ENCODE measurements at places on chromosomes 4 and X.
A peak's percentile ranks its signal among the peaks of the same experiment; 100 is the strongest.

GRCh38 chr4:110982486-110982885, 359.6 kb upstream of the PITX2 start:
- DNase-seq = no peak

- no peak for DNase-seq
These were observed 46.8 kb upstream of the BCOR start for GRCh38 chrX:40144576-40144975.

DNA sequence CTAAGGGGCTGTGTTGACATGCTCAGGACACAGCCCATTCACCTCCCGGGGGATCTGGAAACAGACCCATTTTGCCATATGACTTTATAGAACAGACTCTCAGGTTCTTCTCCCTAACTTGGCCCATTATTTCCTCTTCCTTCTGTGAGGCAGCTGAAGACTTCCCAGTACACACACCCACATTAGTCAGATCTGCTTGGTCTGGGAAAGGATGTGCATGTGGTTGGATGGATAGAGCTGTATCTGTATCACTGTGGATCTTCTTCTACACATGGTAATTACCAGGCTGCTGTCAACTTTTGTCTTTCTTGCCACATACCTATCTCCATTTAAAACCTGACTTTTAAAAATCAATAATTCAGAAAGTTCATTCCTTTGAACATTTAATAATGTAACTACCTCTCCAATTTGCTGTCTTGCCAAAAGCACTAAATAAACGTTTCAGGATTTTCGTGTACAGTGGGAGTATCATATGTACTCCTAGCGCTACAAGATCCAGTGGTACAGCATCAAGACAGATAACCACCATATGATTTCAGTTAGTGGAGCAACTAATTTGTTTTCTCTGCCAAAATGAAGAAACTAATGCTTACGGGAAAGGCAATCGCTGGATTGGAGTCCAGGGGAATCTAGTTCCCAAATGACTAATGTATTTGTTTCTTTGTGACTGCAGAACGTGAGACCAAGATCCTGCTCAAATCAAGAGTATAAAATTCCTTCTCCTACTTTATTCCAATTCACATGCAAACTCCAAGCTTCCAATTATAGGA, 134.1 kb upstream of the MAP3K15 start:
- no peak for DNase-seq

DNA sequence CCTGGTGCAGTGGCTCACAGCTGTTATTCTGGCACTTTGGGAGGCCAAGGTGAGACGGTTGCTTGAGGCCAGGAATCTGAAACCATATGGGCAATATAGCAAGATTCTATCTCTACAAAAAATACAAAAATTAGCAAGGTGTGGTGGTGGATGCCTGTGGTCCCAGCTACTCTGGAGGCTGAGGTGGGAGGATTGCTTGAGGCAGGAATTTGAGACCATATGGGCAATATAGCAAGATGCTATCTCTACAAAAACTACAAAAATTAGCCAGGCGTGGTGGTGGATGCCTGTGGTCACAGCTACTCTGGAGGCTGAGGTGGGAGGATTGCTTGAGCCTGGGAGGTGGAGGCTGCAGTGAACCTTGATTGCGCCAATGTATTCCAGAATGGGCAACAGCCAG, 2.3 kb downstream of the ADGRG4 start:
- no peak for DNase-seq

DNA sequence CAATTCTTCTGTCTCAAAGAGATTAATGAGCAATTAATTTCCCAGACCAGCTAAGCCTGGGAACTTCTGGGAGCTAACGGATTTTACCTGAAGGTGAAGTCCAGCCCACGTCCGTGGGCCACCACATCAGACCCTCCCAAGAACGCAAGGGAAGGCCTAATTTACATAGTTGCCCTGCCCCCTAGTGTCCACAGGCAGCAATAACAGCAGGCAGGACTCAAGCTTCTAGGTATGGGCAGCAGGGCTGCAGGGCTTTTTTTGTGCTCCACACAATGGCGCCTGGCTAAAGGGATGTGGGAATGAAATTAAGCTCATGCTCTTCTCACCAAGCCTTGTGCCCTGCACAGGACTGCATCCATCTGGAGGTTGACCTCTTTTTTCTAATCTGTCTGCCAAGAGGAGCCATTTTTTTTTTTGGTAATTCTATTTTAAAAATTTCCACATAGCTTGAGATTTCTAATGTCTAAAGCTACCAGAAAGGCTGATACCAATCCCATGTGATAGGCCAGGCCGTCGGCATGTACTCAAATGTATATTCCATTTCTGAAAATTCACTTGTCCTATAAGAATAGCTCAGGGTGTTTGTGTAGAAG, 111.9 kb upstream of the TMEM164 start:
- peak; percentile 52 for DNase-seq

GRCh38 chrX:105120463-105120862, 100.0 kb downstream of the TEX13A start:
- DNase-seq = no peak

GRCh38 chr4:2839060-2839459, 4.6 kb upstream of the ADD1 start:
- no peak for DNase-seq

DNA sequence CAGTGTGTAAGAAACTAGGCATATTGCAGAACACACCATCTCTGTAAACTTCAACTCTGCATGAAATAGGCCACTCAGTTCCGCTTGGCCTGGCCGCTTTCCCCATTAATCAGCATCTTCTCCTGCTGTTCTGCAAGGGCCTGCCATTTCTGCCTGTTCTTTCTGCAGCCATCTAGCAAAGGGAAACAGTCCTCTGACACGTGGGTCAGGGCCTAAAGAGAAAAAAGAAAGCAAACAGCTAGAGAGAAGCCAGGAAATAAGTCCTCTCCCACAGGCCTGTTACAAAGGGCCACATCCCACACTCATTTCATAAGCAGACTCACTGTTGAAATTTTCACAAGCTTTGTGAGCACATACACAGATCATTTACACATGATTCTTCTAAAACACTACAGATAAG, 130.1 kb downstream of the PDE5A start:
- DNase-seq = no peak

- no peak for DNase-seq
These were observed 144.8 kb downstream of the FAT4 start for GRCh38 chr4:125459531-125459930.

GRCh38 chr4:76449362-76449767, 14.3 kb downstream of the SHROOM3 start:
- DNase-seq = no peak

DNA sequence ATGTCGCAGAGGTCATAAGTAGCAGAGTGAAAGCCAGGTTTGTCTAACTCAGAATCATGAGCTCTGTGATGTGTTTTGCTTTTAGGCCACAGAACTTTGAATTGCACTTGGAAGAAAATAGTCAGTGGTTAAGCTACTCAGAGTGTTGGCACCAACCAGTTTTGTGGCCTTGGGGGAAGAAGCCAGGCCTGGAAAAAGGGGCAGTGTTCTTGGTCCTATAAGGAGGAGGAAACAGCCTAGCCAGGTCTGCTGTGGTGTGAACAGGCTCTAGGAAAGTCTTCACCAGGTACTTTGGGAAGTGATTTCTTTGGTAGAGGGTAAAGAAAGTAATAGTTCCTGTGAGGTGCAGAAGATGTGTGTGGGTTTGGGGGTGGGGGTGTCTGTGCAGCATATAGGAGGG, 49.2 kb downstream of the FHIP1A start:
- no peak for DNase-seq

DNA sequence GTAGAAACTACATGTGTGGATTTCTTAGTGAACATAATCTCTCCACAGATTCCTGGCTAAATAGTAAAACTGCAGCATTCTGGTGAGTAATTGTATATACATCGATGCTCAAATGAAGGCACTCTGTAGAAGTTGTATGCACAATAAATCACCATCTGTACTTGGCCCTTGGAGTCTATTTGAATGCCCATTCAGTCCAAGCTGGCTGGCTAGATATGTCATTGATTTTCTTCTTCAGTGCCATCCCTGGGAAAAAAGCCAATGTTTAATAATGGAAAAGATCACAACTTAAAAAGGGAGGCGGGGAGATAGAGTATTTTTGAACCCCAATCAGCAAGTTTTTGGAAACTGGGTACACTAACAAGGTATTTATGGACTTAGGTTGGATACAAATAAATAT, 381.0 kb upstream of the TEX13C start:
- no peak for DNase-seq

All from stimulated activated CD4-positive, alpha-beta T cell treated with anti-CD3 and anti-CD28 coated beads, Interleukin-15, amount 100 ng/mL, for 24 hours (primary cell).